Occipital lobe (tissue), 3 donors: ENCODE measurements at places on chromosomes 2 and 18. TPM values are rescaled to one million over a fixed set of nuclear protein-coding genes. Genes with fewer than 3 reads are reported as not detected.
A peak's percentile ranks its signal among the peaks of the same experiment; 100 is the strongest.

VWA3B gene
- total RNA-seq = 0.31 TPM

SKA1 gene
- total RNA-seq = 2.3 TPM

PLGLB1 gene
- 6.2 TPM for total RNA-seq

SCYGR1 gene
- total RNA-seq = not detected

ERICH2 gene
- total RNA-seq = not detected

RAPGEF4 gene
- 23.4 TPM for total RNA-seq

PPM1G gene
- total RNA-seq = 58.0 TPM

ALPI gene
- not detected for total RNA-seq

LIMS2 gene
- 1.2 TPM for total RNA-seq

DSEL gene
- total RNA-seq = 71.4 TPM

GRCh38 chr2:64380853-64381527, 73.0 kb upstream of the LGALSL start:
- no peak for DNase-seq

DNA sequence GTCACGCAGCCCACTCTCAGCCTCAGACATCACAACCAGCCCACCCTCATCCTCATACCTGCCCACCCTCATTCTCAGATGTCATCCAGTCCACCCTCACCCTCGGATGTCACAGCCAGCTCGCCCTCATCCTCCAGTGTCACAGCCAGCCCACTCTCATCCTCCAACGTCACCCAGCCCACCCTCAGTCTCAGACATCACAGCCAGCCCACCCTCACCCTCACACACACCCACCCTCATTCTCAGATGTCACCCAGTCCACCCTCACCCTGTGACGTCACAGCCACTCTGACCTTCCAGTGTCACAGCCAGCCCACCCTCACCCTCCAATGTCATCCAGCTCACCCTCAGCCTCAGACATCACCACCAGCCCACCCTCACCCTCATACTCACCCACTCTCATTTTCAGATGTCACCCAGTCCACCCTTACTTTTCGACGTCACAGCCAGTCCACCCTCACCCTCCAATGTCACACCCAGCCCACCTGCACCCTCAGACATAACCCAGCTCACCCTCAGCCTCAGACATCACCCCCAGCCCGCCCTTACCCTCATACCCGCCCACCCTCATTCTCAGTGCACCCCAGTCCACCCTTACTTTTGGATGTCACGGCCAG, 100.3 kb downstream of the LOXHD1 start:
- DNase-seq = no peak

- DNase-seq = no peak
These were observed 5.1 kb downstream of the RPIA start for GRCh38 chr2:88696611-88697010.

- DNase-seq = no peak
These were observed 368.0 kb upstream of the SPHKAP start for GRCh38 chr2:228549441-228550007.

- no peak for DNase-seq
These were observed 14.0 kb downstream of the TMEM247 start for GRCh38 chr2:46493241-46493970.

DNA sequence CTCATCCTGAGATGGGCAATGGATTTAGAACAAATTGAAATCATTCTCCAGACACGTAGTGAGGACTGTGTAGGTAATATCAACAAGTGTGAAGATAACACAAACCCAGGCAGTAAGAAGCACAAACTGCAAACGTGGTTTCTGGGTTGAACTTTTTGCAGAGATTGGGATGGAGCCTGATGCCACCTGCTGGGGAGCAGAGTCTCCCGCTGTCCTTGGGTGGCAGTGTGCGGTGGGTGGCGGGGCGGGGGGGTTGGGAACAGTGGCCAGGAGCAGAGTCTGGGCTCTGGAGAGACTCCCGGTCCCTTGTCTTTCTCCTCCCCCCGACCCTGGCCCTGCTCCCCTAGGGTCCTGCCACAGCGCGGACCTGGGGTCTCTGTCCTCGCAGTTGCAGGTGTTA, 19.5 kb downstream of the TRAF3IP1 start:
- DNase-seq = no peak

- no peak for DNase-seq
These were observed 259.8 kb downstream of the OSR1 start for GRCh38 chr2:19098467-19099160.

- DNase-seq = peak; percentile 8
These were observed 73.6 kb upstream of the NCK2 start for GRCh38 chr2:105671156-105671555.

- DNase-seq = no peak
These were observed 681 bp downstream of the ACADL start for GRCh38 chr2:210224591-210224940.

DNA sequence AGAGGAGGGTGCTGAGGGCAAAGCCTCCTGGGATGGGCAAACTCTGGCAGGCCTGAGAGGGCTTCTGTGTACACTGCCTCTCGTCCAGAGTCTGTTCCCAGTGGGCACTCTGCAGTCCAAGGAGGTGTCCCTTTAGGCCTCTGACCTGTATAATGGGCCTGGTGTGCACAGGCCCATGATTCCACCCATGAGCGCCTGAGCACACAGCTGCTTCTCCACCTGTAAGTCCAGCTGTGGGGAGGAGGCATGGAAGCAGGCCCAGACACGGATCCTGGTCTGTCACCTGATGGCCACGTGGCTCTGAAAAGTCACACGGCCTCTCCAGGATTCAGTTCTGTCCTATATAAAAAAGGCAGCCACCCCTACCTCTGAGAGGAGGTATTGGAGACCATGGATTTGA, 57.0 kb downstream of the PARD6G start:
- DNase-seq = no peak

- DNase-seq = no peak
These were observed 108.4 kb upstream of the YPEL5 start for GRCh38 chr2:30038419-30038818.

- no peak for DNase-seq
These were observed 10.3 kb upstream of the HOXD1 start for GRCh38 chr2:176178038-176178756.

DNA sequence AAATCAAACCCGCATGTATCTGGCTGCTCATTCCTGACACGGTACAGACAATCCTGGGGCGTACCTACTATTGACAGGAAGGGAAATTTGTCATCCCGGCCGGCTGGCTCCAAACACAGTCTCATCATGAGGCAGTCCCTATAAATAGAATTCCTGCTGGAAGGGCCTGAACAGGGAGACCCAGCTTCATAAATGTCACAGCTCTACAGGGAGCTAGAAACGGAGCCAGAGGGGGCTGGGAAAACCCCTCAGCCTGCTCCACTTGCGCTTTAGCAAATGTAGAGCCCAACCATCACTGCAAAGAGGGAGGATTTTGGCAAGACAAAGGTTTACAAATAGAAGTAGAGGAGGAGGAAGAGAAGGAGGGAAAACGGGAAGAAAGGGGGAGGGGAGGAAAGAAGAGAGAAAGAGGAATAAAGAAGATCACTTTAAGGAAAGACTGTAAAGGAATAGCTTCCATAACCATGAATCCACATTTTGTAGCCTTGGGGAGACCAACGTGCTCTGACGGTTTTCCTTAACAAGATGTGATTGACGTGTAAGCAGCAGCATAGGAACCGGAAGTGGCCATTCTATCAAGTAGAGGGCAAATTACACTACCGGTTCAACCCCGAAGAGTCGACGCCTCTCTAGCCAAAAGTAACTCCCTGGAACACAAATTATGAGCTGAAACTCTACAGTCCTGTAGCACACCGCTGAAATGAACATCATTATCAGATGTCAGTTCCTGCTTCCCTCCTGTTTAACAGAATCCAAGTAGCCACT, 56.8 kb upstream of the TTN start:
- DNase-seq = no peak

DNA sequence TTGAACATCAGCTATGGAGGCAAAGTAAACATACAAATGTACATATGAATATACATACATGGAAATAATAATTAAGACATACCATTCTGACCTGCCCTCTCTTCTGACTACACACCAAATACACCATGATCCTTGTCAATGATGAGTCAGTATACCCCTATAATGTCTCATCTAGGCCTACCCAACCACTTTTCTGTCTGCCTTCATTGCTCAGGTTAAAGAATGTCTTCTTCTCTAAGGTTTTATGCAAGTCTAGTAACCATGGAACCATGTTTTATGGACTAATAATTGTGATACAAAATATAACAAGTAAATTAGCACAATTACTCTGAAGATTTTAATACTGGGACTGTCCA, 128.7 kb downstream of the NCKAP5 start:
- no peak for DNase-seq

DNA sequence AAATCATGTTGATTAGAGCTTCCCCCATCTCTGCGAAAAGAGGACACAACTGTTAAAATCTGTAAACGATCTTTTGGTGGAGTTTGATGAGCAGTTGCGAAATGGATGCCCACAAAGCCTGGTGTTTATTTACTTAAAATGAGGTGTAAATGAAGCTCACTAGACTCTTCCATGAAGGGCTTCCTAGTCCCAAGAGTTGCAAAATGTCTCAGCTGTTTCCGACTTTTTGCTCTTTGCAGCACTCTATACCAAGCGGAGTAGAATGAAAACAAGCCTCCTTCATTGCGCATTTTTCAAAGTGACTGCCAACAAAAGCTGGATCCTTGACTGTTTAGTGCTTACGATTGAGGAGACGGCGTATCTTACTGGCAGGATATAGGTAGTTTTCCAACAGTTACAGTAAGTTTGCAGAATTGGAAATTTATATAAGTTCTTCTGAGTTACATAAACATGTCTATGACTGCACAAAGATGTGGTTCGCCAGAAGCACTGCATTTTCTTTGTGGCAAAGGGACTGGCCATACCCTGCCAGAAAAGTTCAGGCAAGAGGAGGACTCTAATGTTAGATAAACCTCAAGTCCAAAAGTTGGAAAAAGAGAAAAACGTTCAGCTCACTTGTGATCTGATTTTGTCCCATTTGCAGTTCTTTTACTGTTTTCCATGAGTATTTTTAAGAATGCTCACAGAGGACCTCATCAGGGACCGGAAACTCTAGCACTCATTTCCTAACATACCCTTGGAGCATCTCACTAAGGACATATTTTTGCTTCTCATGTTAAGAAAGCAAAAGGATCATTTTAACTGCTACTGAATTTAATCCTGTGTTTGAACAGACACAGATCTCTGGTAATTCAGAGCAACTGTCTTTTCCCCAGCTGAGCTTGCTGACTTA, 42.7 kb downstream of the COLEC12 start:
- DNase-seq = no peak

DNA sequence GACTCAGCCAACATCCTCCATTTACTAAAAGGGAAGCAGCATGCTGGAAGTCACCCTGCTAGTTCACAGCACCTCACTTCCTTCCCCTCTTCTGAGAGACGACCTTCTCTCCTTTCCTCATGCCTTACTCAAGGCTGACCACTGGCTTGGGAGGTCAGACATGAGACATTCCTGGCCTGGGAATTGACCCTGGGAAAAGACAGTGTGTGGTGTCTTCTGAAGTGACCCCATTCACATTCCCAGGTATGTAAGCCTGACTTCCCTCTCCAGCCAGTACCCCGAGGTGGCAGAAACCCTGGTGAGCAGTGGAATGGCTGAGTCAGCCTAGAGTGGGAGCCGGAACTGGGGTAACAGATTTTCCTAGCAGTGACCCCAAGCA, 92.4 kb downstream of the PLB1 start:
- no peak for DNase-seq
